ENCODE measurements at places on chromosomes 4 and X.

- no peak overlapping the region for H3K4me3 ChIP-seq
- H3K27me3 ChIP-seq = no peaks in the 10 kb centered on the region
- no peaks in the 10 kb centered on the region for H3K4me1 ChIP-seq
- H3K27ac ChIP-seq = no peak overlapping the region
These were observed 377.2 kb upstream of the FTHL17 start for GRCh38 chrX:31449081-31449480.

- no peaks in the 10 kb centered on the region for H3K27me3 ChIP-seq
- H3K36me3 ChIP-seq = peaks cover 80% of the 10 kb centered on the region
- DNase-seq = no peak
- H3K4me3 ChIP-seq = no peak overlapping the region
These were observed 24.1 kb downstream of the SEC24D start for GRCh38 chr4:118811832-118812231.

DNA sequence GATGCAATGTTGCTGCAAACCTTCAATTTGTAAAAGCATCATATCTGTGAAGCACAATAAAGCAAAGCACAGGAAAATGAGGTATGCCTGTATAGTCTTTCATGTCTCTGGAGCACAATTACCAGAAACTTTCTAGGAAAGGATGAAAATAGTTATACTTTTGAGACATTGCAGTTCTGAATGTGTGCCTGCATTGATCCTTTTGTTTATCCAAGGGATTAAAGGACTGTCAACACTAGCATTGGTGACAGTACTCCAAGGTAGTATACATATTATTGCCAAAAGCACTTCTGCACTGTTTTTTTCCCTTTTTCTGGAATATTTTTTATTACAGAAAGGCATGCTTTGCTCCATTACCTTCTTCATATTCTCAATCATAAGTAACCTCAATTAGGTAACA lies 476.0 kb downstream of the GABRG1 start:
- no peaks in the 10 kb centered on the region for H3K27me3 ChIP-seq
- H3K4me3 ChIP-seq = no peak overlapping the region
- no peaks in the 10 kb centered on the region for H3K4me1 ChIP-seq
- no peak for DNase-seq

GRCh38 chrX:104697294-104697693 lies 131.3 kb downstream of the IL1RAPL2 start:
- peaks cover 4% of the 10 kb centered on the region for H3K27me3 ChIP-seq
- H3K27ac ChIP-seq = no peak overlapping the region
- peaks cover 17% of the 10 kb centered on the region for H3K4me1 ChIP-seq
- H3K4me3 ChIP-seq = no peak overlapping the region

DNA sequence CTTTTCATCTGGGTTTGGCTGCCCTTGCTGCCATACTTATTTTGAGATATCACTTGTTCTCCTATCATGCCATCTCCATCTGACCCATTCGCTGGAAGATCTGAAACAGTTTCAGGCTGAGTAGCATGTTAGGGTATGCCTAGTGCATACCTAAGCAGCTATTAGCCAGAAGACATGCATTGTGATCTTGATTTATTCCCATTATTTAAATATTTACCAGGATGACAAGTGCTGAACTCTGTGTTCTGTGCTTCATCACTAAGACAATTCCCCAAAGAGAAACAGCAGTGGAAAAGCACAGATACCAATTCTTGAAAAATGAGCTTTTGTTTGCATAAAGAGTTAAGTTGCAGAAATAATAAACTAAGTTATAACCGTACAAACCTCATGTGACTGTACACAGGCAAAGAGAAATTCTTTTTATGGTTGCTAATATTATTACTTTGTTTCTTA lies 271.0 kb upstream of the ARSJ start:
- no peak overlapping the region for H3K27ac ChIP-seq
- no peak for DNase-seq
- no peaks in the 10 kb centered on the region for H3K4me1 ChIP-seq
- H3K27me3 ChIP-seq = no peaks in the 10 kb centered on the region

DNA sequence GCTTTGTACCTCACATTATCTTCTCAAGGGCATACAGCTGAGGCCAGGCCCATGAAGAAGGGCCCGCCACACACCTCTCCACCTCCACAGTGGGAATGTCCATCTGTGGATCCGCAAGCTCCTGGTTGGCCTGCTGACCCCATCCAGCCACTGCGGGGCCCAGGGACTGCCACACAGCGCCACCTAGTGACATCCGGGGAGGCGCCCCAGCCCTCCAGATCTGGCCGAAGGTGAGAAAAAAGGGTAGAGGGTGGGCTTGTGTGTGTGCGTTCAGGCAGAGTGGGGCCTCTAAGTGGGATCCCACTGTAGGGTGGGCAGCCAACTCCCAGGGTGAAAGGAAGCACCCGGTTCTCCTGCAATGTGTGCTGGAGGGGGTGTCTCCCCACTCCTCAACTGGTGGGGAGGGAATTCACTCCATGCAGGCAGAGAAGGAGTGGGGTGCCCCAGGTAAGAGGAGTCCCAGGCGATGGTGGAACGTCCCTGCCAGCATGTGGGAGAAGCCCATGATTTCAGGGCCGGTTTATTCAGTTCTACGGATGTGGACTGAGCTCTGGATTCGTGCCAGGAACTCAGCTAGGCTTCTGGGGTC lies 117.3 kb downstream of the ENPP6 start:
- peaks cover 21% of the 10 kb centered on the region for H3K27me3 ChIP-seq
- no peak overlapping the region for H3K4me3 ChIP-seq

- no peak for DNase-seq
- H3K4me1 ChIP-seq = no peaks in the 10 kb centered on the region
- H3K4me3 ChIP-seq = no peak overlapping the region
- H3K27me3 ChIP-seq = no peaks in the 10 kb centered on the region
These were observed 55.7 kb downstream of the METTL14 start for GRCh38 chr4:118740869-118741268.

DNA sequence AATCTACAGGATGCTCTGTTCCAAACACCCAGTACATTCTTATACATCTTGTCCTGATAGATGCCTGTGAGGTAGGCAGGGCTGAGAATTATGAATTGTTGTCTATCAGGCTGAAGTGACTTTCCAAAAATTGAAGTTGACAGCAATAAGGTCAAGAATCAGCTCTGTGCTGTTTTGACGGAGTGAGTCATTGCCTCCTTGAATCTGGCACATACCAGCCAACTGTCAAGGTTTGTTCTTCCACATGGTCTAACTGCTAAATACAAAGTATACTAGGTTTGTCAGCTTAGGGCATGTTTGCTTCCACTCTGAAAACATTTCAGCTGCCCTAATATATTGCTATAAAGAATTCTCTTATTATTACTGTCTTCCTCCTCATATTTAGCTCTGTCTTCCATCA lies 32.3 kb downstream of the SH3RF1 start:
- H3K27ac ChIP-seq = no peak overlapping the region
- H3K4me1 ChIP-seq = peaks cover 5% of the 10 kb centered on the region
- no peaks in the 10 kb centered on the region for H3K27me3 ChIP-seq

GRCh38 chr4:38967260-38968095 lies 64.7 kb downstream of the TMEM156 start:
- DNase-seq = no peak
- H3K36me3 ChIP-seq = peaks cover 73% of the 10 kb centered on the region
- no peak overlapping the region for H3K4me3 ChIP-seq
- peak overlapping the region; percentile 25 for H3K27ac ChIP-seq
- H3K27me3 ChIP-seq = no peaks in the 10 kb centered on the region

GRCh38 chrX:80808881-80809411 lies 731 bp downstream of the BRWD3 start:
- DNase-seq = peak; percentile 27
- H3K4me3 ChIP-seq = peak overlapping the region; percentile 92
- H3K27ac ChIP-seq = peak overlapping the region; percentile 83
- H3K36me3 ChIP-seq = peaks cover 7% of the 10 kb centered on the region
- no peaks in the 10 kb centered on the region for H3K27me3 ChIP-seq
- peaks cover 29% of the 10 kb centered on the region for H3K4me1 ChIP-seq

DNA sequence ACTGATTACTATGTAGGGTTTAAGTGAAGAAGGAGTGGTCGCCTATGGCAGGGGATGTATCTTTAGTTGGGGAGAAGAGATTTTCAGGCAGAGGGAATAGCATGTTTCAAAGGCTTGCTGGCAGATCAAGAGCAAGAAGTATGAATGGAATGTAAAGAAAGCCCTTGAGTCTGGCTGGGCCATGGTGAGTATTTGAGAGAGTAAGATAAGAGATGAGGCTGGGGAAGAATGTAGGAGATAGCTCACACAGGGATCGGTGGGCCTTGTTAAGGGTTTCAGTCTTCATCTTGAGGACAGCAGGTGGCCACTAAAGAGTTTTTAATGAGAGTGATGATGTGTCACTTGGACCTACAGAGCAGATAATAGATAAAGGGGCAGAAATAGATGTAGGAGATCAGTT lies 319.1 kb upstream of the RPS6KA3 start:
- no peaks in the 10 kb centered on the region for H3K27me3 ChIP-seq
- H3K27ac ChIP-seq = no peak overlapping the region
- H3K4me3 ChIP-seq = no peak overlapping the region
- no peaks in the 10 kb centered on the region for H3K4me1 ChIP-seq

- H3K4me1 ChIP-seq = no peaks in the 10 kb centered on the region
- H3K27ac ChIP-seq = no peak overlapping the region
- DNase-seq = no peak
- peaks cover 8% of the 10 kb centered on the region for H3K27me3 ChIP-seq
These were observed 44.5 kb upstream of the SLC4A4 start for GRCh38 chr4:71294301-71294700.

DNA sequence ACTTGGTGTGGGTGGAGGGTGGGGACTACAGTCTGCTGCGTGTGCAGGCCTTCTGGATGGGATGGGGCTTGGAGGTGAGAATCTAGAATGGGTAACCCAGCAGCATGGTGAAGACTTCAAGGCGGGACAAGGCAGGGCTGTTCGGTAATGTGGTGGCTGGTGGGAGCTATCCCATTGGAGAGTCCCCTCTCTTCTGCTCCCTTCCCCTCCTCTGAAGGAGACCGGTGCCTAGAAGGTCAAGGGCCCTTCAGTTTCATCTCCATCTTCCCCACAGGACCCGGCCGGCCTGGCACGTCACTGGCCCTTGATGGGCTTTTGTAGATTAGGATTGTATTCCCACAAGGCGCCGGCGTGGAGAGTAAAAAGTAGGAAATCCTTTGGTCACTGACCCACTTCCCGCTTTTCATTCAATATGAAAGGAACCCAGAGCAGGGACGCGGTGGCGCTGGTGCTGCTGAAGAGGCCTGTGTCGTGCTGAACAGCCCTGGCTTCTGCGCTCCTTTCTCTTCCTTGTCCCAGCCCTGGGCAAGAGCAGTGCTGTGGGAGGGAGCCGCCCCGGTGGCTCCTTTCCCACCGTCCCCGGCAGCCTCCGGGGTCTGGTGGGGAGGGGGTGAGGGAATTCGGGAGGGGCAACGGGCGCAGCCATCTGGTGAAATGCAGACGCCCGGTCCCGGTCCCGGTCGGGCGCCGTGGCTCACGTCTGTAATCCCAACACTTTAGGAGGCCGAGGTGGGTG lies 7.3 kb upstream of the HMGB3 start:
- H3K27ac ChIP-seq = no peak overlapping the region
- no peak overlapping the region for H3K4me3 ChIP-seq
- no peaks in the 10 kb centered on the region for H3K36me3 ChIP-seq
- no peaks in the 10 kb centered on the region for H3K4me1 ChIP-seq

DNA sequence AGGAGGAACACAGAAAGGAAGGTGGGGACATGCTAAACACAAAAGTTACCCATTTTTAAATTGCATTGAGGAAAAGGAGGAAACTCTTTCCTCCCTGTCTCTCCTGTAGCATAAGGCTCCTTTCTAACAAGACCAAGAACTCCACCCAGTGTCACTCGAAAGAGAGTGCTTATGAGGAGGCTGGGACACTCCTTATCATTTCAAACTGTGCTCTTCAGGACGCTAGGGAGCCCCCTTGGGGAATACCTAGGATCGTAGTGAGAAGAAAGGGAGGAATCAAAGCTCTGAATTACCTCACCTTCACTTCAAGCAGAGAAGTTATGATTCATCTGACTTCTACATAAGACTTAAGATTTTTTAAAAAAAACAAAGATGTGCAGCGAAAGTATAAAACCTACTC lies 65.5 kb downstream of the F9 start:
- no peak overlapping the region for H3K27ac ChIP-seq
- no peaks in the 10 kb centered on the region for H3K27me3 ChIP-seq

DNA sequence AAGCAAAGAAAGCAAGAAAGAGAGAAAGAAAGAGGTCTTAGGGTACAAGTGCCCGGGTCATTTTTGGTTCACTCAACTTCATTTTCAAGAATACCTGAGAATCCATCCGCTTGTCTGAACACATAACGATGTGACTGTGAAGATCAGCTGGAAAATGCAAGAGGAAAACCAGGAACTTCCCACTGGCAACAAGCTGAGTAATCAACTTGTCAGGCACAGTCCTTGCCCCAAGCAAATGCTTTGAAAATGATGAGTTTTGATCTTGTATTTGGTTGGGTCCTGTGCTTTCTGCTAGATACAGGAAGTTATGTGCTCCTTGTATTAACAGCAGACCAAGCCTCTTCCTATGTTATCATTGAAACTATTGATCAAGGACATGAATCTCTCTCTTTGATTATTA lies 239.1 kb downstream of the ASMT start:
- H3K27ac ChIP-seq = no peak overlapping the region
- H3K4me1 ChIP-seq = no peaks in the 10 kb centered on the region
- DNase-seq = no peak
- H3K36me3 ChIP-seq = no peaks in the 10 kb centered on the region
- no peak overlapping the region for H3K4me3 ChIP-seq

DNA sequence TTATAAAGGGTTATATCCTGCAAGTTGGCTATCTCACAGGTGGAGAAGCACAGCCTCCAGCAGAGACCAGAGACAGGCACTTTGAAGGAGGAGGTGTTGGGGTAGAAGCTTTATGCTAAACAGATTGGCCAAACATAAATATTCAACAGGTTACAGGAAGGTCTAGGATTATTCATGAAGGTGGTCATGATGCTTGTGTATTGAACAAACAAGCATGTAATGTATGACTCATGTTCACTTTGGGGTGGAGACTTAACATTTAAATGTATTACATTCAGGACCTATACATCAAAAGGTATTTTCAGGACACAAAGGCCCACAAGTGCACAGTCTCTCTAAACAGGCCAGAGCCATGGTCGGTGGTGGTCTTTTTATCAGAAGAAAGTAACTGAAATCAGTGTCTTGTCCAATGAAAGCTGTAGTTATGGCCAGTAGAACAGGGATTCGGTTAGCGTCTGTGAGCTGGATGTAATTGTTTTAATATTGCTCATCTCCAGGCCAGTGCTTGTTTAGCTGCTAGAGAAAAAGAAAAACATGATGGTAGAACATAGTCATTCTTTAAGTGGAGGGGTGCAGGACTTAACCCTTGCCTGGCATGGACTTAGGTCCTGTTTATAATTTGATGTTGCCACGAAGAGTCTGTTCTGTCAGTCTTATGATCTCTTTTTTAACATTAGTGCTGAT lies 555.2 kb upstream of the PCDH10 start:
- DNase-seq = no peak
- no peaks in the 10 kb centered on the region for H3K4me1 ChIP-seq
- H3K36me3 ChIP-seq = no peaks in the 10 kb centered on the region
- H3K4me3 ChIP-seq = no peak overlapping the region
- no peaks in the 10 kb centered on the region for H3K27me3 ChIP-seq

DNA sequence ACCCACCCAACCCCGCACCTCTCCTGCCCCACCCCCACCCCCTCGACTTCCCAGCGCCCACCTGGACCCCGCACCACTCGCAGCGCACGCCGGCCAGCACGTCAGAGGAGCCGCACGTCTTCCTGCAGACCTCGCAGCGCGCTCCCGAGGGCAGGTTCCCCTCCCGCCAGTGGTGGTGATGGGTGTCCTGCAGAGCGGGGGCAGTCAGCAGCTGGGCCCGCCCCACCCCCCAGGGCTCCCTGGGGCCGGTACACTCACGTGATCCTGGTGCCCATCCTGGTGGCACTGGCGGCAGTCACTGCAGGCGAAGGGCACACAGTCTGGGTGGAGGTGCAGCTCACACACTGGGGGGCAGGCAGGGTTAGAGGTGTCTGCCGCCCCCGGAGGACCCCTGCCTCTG lies 5.1 kb downstream of the DGKQ start:
- DNase-seq = no peak
- H3K4me1 ChIP-seq = peaks cover 13% of the 10 kb centered on the region
- no peaks in the 10 kb centered on the region for H3K27me3 ChIP-seq
- no peak overlapping the region for H3K4me3 ChIP-seq
